ENCODE measurements at places on chromosomes 6 and 20.
A peak's percentile ranks its signal among the peaks of the same experiment; 100 is the strongest.

GRCh38 chr20:37457921-37458320, 63.1 kb upstream of the NNAT start:
- no peak for DNase-seq

DNA sequence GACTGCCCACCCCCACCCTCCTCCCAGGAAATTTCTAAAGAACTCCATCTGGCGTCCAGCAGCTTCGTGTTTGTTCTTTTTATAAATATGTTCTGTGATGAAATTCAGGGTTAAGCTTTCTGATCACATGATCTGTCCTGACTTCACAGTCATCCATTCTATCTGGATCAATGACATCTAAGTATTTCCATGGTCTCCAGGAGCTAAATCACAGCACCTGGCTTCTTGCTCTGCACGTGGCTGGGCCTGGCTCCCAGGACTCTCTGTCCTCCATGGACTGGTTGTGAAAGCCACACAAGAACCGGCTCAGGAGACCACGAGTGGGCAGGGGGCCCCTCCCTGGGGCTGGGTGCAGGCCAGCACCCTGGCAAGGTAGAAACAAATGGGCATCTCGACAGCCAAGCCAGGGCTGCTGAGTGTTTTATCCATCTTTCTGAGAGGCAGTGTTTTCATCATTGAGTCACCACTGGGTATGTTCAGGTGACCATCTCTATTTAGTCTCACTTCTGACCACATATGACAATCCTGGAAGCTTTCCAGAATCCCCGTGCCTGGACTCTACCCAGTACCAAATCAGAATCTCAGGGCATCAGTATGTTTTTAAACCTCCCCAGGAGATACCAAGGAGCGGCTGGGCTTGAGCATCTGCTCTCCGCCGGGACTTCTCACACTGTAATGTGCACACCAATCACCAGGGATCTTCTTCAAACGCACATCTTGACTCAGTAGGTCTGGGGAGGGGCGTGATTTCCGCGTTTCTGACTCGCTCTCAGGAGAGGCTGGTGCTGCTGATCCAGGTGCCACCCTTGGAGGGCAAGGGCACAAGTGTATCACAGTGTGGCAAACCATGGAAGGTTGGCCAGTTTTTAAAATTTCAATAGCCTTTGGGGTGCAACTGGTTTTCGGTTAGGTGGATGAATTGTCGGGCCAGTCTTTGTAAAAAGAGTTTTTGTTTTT, 31.6 kb upstream of the PXDC1 start:
- DNase-seq = no peak

- no peak for DNase-seq
These were observed 2.9 kb upstream of the HIVEP2 start for GRCh38 chr6:142947714-142948480.

DNA sequence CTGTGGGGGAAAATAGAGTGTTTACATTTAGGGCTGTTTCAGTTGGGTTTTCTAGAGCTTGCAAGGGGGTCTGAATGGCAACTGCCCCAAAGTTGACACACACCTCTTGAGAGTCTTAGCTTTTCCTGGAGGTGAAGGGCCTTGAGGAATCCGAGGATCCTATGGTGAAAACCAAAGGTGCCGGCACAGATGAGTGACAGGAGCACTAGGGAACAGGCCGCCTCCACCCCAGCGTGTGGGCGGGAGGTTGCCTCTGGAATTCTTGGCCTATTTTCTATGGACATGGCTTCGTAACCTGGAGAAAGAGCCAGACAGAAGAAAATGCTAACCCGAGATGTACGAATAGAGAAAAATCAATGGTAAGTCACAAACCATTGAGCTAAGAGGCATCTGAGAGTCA, 283.2 kb upstream of the FOXQ1 start:
- DNase-seq = no peak

DNA sequence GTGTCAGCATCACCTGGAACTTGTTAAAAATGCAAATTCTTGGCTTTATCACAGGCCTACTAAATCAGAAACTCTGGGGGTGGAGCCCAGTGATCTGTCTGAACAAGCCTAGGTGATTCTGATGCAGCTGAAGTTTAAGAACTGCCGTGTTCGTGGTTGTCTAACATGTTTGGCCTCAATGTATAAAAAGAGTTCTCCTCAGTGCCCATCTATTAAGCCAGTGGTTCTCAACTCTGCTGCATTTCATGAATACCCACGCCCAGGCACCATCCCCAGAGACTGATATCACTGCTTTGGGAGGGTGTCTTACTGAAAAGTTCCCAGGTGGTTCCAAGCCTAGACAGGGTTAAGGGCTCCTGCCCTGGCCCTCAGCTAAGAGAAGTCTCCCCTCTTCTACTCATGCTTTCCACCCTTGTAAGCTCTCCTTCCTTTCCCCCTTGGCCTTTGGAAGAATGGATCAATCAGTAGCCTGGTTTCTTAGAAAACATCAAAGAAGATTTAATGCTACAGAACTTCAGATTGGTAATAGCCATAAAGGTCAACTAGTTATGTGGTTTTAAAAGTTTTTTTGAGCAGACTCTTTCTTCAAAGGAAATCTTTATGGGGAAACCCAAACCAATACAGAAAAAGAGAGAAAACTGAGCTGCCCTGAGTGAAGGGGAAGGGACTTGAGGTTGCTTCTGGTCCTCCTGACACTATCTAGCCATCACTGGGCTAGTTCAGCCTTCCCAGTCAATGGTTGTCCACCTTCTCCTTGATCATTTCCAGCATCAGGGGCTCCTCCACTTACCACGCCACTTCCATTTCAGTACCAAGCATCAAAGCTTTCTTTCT, 38.9 kb upstream of the TNFAIP3 start:
- no peak for DNase-seq

DNA sequence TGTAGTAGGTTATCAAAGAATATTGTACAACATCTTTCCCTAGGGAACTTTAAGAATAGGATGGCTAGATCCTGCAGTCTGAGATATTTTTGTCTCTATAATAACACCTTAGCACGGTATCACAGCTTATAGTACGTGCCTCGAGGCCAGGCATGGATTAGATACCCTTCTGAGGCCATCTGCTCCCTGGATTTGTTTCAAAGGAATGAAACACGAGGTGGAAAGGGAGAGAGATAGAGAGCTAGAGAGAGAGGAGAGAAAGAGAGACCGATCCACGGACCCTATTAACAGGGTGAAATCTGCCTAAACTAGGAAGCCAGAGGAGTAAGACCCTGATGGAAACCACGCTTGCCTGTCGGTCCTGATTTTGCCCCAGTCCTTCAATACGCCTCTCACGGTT, 92.5 kb downstream of the CD83 start:
- DNase-seq = no peak

GRCh38 chr20:22303523-22303922, 280.8 kb downstream of the FOXA2 start:
- no peak for DNase-seq

GRCh38 chr6:32807020-32807580, 9.7 kb downstream of the HLA-DOB start:
- DNase-seq = no peak

GRCh38 chr6:33740794-33741193, 5.9 kb downstream of the IP6K3 start:
- no peak for DNase-seq

- no peak for DNase-seq
These were observed 1.1 kb upstream of the PTK7 start for GRCh38 chr6:43074847-43075669.

- DNase-seq = no peak
These were observed 84.1 kb upstream of the SIRPA start for GRCh38 chr20:1810926-1811620.

DNA sequence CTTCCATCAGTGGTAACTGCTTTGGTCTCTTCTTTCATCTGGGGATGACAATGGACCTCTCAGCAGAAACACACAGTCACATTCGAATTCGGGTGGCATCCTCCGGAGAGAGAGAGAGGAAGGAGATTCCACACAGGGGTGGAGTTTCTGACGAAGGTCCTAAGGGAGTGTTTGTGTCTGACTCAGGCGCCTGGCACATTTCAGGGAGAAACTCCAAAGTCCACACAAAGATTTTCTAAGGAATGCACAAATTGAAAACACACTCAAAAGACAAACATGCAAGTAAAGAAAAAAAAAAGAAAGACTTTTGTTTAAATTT, 6.1 kb downstream of the EDN1 start:
- no peak for DNase-seq

- DNase-seq = no peak
These were observed 41.4 kb downstream of the SCAND1 start for GRCh38 chr20:35912881-35913280.

- no peak for DNase-seq
These were observed 1247.9 kb downstream of the GRIK2 start for GRCh38 chr6:102641426-102641825.

GRCh38 chr6:108589244-108589791, 28.6 kb downstream of the FOXO3 start:
- DNase-seq = peak; percentile 72

DNA sequence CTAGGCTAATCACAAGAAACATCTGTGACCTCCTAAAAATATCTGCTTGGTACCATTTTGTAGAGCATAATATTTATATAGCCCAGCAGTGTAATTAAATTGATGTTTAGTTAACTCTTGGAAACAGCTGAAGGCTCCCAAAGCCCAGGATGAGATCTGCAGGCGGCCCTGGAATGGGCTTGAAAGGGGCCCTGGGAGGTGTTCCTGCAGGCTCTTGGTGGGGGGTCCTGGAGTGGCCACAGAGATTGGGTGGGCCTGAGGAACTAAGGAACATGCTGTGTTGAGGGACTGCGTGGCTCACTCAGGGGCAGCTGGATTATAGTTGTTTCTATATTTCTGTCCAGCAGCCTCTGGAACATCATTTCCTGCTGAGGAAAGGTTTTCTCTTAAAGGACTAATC, 9.2 kb downstream of the SCP2D1 start:
- no peak for DNase-seq

DNA sequence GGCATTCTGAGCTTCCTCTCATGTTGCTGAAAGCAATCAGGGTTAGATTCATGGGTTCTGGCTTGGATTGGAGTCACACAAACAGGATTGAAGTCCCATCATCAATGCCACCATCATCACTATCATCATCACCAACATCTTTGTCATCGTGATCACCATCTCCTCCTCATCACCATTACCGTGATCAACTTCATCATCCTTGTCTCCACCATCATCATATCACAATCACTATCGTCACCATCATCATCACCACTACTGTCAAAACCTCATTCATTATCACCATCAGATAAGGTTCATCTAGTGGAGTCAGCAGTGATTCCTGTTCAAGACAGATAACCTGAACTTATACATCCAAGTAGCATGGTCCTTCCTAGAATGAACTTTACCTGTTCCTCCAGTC, 193.8 kb upstream of the RIN2 start:
- DNase-seq = no peak

DNA sequence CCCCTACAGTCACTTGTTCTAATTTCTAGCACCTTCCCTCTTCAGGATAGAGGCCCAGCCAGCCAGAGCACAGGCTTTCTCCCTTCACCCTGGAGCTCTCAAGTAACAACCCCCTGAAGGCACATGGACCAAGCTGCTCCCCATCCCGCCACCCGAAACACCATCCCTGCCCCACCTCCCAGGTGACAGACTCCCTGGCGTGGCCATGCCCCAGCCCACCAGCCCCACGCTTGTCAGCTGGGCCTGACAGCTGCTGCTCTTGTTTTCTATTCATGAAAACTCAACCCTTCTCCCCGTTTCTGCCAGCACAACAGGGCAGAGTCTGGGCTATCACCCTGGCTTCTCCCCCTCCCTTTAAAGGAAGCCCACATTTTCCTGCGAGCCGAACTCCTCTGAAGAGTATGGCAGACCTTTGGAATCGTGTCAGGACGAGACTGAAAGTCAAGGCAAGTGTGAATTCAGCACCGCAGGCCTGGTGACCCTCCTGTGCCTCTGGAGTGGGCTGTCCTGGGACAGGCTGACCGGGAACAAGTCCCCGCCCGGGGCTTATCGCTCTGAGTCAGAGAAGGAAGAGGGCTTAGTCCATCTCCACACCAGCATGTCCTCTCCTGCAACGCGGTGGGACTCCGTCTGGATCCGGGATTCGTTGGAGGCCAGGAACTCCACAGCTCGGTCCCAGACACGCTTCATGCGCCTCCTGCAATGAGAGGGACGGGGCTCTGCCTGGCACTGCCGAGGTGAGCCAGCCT, 16.7 kb downstream of the LEMD2 start:
- DNase-seq = no peak

DNA sequence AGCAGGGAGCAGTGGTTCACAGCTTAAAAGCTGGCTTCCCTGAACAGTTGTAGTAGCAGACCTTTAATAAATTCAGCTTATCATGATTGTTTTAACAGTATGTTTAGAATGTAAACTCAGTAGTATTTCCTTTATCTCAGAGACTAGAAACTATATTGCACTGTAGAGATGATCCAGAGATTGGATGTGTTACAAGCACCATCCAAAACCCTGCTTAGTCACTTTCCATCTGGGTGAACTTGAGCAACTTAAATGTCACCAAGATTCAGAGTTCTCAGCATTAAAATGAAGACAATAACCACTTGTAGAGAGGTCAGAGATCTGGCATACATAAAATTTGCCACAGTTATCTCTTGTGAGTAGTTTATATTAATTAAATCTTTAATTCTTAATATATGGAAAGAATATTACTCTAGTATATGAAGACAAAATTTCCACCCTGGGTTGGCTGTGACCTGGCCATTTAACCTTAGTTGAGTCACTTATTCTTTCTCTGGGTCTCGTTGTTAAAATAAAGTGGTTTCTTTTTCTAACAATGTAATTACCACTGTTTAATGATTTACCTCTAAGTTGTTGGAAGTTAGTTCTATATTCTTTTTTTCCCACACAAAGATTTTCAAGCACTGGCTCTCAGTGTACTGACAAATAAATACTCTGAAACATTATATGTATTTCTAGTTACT, 239.2 kb upstream of the FKBP1C start:
- no peak for DNase-seq

DNA sequence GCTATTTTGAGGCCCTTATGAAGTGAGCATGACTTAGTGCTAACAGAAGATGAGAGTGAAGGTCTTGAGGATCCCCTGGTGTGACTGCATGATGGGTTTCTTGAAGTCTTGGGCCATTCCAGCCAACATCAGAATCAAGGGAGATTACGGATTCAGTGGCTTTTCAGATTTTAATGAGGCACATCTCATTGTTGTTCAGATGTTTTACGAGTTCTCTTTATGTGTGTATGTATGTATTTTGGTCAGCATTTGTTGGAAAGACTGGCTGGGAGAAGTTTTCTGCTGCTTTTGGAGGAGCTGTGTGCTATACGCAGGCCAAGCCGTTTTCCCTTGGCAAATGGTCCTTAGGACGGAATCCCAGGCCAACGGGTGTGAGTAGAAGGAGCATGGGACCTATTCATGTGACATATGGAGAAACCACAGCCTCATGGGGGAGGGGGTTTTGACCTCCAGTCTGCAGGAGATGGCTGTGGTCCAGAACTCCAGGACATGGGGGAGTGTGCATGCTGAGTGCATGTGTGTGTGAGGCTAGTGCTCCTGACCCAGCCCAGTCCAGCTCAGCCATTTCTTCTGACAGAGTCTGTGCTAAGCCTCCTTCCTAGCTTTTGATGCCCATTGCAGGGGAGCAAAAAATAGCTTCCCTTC, 35.3 kb downstream of the CHMP4B start:
- DNase-seq = no peak

DNA sequence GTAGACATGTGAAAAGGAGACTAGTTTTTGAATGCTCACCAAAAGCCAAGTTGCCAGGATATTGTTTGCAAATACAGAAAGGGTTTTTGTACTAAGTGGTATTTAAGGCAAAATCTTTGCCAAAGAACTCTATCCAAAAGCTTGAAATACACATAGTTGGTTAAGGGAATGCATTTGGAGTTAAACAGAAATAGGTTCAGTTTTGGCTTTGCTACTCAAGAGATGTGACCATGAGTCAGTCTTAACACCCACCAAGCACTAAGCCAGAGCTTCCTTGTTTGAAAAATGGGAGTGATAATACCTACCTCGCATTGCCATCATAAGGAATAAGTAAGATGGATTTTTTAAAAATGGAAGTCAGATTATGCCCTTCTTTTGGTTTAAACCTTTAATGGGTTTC, 191.7 kb upstream of the LAMP5 start:
- no peak for DNase-seq
